Gastrocnemius medialis (tissue), 4 donors: ENCODE measurements at places on chromosomes 12 and 14.
A peak's percentile ranks its signal among the peaks of the same experiment; 100 is the strongest.

DNA sequence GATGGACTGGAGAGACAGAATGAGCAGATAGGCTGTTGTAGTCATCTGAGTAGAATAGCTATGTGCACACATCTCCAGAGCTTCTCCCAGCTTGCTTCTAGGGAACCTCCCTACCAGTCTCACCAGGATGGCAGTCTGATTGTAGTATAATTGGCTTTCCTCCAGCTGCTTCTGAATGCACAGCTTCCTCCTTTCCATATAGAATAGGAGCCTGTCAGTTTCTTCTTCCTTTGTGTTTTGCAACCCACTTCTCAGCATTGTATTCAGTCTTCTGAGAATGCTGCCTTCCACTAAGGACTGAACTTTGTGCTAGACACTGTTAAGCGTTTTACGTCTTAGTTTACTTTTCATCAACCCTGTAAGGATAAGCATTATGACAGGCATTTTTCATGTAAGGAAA lies 2.2 kb upstream of the CSAD start:
- no peak for DNase-seq

GRCh38 chr12:106417926-106418910 lies 60.7 kb downstream of the POLR3B start:
- no peak for DNase-seq

- peak; percentile 55 for DNase-seq
These were observed 73.9 kb downstream of the EP400 start for GRCh38 chr12:132023658-132024057.

- no peak for DNase-seq
These were observed 20.6 kb downstream of the SBNO1 start for GRCh38 chr12:123344086-123344485.

GRCh38 chr12:132558042-132558856 lies 52.1 kb downstream of the LRCOL1 start:
- DNase-seq, result no peak

GRCh38 chr14:83864106-83864505 lies 1665.8 kb upstream of the FLRT2 start:
- DNase-seq, result no peak

DNA sequence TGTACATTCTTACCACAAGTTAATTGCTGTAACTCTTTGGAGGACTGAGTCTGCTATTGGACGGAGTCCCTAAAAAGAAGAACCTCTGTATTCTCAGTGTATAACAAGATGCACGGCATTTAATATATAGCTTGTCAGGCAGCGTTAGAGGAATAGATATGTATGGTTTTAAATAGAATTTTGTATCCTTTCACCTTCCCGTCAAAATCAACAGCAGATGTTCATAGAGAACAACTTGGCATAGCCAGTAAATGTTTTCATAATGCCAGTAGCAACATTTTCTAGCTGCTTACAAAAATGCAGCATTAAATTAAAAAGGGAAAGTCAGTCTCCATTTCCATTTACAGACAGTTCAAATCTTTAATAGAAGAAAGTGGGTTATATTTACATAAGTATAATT lies 6.8 kb downstream of the SCYL2 start:
- DNase-seq, result no peak

GRCh38 chr12:14185427-14186192 lies 179.9 kb upstream of the ATF7IP start:
- no peak for DNase-seq

GRCh38 chr12:53754188-53754585 lies 2.4 kb upstream of the CISTR start:
- DNase-seq, result no peak

DNA sequence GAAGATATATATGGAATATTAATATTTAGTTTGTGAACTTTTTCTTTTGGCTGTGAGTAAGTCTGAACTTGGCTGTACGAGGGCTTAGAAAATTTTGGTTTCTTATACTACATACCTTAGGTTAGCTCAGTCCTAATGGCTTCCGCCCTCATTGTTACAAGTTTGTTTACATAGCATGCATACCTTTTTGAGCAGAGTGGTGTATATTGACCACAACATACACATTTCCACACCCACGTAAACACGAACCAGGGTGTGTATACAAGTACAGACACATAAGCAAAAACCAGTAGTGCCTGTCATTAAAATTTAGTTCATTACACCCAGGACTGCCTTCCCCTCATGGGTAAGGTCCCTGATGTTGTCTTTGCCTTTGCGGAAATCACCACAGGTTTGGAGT lies 230.2 kb upstream of the RGS6 start:
- DNase-seq, result no peak

DNA sequence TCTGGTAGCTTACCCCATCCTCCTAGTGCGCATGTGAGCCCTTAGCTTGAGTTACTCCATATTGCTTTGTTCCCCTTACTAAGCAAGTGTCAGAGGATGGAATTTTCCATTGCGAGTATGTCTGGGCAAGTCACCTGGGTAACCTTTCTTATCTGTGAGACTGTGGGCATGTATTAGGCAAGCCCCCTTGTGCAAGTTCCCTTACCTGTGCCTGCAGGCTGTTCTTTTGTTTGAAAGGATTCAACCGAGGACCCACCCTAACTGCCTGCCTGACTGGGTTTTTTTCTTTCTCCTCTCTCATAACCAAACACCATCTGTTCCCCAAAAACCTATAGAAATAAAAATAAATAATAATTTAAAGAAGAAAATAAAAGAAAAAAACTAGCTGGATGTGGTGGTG lies 22.3 kb upstream of the PPP2R5E start:
- no peak for DNase-seq

GRCh38 chr12:59973515-59973914 lies 377.7 kb downstream of the SLC16A7 start:
- DNase-seq, result no peak

DNA sequence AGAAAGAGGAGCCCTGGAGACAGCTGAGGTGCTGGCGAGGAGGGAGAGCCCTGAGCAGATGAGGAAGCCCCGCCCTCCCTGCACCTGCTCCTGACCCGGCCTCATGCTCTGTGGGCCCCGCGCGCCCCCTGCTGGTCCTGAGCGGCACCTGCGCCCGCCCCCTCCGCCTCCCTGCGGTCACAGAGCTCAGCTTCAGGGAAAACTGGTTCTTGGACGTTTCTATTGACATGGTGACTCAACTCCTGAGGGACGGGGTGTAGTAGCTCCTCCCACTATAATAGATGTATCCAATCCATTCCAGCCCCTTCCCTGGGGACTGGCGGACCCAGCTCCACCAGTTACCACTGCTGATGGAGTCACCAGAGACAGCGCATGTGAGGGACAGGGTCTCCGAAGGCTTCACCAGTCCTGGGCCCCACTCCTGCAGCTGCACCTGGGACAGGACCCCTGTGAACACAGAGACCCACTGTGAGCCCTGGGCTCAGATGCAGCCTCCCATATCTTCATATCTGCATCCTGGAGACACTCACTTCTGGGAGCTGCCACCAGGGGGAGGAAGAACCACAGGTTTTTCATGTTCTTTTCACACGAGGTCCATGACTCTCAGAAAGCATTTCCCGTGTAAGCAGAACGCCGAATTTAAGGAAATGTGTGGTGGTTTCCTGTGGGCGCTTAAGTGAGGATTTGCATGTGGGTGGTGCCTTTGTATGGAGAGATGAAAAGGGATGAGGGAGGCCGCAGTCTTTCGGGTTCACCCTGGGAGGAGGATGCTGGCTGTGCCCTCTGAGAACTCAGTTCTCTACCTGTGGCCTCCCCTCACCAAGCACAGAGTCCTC lies 1346.4 kb downstream of the TMEM121 start:
- no peak for DNase-seq

DNA sequence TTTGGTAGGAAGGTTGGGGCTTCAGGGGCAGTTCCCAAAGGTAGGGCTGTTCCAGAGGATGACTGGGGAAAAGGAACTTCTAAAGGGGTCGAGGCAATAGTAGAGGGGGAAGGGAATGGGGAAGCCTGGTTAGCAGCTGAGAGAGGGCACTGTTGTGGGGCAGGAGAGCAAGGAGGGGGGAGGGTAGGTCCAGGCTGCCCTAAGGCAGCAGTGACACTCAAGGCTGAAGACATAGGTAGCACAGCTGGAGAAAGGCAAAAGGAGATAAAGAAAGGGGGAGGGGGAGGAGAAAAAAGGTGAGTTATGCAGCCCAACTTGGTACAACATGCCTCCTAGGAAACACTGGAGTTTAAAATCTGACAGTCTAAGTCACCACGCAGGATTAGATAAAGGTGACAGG lies 3.9 kb downstream of the NACA start:
- DNase-seq, result no peak

DNA sequence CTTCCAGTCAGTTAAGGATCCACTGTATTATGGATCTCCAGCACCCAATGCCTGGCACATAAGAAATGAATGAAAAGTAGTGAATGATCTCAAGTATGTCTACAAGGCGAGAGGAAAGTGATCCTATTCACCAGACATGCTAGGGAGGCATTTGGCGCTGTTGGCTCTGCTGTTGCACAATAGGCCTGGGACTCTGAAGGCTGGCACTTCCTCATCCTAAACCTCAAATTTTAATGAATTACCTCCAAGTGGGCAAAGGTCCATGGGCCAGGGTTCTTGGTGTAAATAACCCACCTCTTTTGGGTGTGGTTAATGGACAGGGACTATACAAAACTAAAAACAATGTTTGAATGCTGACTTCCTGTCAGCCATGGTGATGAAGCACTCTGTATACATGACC lies 173.4 kb upstream of the PZP start:
- no peak for DNase-seq
